ENCODE measurements at places on chromosomes 16 and 17.
A peak's percentile ranks its signal among the peaks of the same experiment; 100 is the strongest.

DNA sequence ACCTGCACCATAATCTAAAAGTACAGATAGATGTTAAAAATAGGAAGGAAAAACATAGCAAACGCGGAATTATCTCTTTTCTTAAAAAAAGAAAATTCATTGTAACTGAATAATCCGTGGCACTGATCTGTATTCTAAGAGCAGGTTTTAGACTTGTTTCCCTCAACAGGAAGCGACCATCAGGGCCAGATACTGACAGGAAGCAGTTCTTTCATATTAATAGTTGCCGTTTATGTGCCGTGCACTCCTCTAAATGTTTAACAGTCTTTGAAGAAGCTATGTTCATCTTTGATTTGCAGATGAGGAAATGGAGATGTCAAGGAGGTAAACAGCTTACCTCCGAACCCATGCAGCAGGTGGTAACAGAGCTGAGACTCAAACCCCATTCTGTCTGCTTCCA, 23.6 kb downstream of the DYNLRB2 start:
- no peak overlapping the region for H3K4me3 ChIP-seq
- H3K27me3 ChIP-seq, result peaks cover 5% of the 10 kb centered on the region
- H3K27ac ChIP-seq, result no peak overlapping the region
- H3K4me1 ChIP-seq, result peaks cover 27% of the 10 kb centered on the region
- H3K36me3 ChIP-seq, result peaks cover 8% of the 10 kb centered on the region

- no peaks in the 10 kb centered on the region for H3K36me3 ChIP-seq
- no peaks in the 10 kb centered on the region for H3K4me1 ChIP-seq
- no peak overlapping the region for H3K27ac ChIP-seq
- H3K27me3 ChIP-seq, result peaks cover 12% of the 10 kb centered on the region
- DNase-seq, result no peak
Observed at GRCh38 chr17:30021708-30022317, 80.4 kb downstream of the EFCAB5 start.

GRCh38 chr16:48409839-48410632, 24.8 kb upstream of the SIAH1 start:
- H3K4me3 ChIP-seq, result no peak overlapping the region
- no peak overlapping the region for H3K27ac ChIP-seq
- peaks cover 2% of the 10 kb centered on the region for H3K27me3 ChIP-seq
- no peak for DNase-seq
- H3K4me1 ChIP-seq, result peaks cover 3% of the 10 kb centered on the region
- no peaks in the 10 kb centered on the region for H3K36me3 ChIP-seq

DNA sequence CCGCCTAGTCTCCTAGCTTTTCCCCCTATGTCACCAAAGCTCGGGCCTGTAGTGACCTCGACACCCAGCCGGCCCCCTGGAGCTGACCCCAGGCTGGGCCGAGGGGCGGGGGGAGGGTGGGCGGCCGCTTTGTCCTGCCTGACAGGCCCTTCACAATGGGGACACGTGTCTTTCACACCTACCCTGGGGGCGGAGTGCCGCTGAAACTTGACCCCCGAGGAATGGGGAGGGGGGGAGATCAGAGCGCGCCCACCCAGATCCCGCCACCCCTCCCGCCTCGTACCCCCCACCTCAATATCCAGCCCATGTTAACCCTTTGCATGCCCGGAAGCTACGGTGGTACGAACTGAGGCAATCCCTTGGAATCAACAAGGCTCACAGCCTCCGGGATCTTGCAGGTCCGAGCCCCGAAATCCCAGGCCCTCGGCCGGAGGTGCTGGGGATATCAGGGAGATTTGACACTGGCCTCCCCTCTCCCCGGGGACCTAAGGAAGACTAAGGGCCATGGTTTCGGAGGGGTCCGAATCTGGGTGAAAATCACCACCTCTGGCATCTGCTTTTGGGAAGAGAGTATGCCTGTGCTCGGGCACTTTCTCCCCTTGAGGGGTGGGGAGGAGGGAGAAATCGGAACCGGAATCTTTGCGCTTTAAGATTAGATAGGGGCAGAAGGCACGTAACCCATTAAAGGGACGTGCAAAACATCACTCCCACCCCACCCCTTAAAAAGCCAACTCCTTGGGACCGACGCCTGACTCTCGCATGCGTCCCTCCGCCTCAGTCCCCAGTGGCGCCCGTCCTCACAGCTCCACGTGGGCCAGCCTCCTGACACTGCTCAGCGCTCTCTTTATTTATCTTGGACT, 2.6 kb downstream of the NOG start:
- H3K27ac ChIP-seq, result no peak overlapping the region
- H3K4me3 ChIP-seq, result peak overlapping the region; percentile 57
- H3K4me1 ChIP-seq, result peaks cover 20% of the 10 kb centered on the region
- DNase-seq, result no peak

- peaks cover 26% of the 10 kb centered on the region for H3K27me3 ChIP-seq
- H3K27ac ChIP-seq, result no peak overlapping the region
- no peaks in the 10 kb centered on the region for H3K4me1 ChIP-seq
- no peaks in the 10 kb centered on the region for H3K36me3 ChIP-seq
Observed at GRCh38 chr17:19262650-19263631, 25.8 kb downstream of the EPN2 start.

- no peaks in the 10 kb centered on the region for H3K36me3 ChIP-seq
- peaks cover 30% of the 10 kb centered on the region for H3K27me3 ChIP-seq
- H3K4me1 ChIP-seq, result peaks cover 12% of the 10 kb centered on the region
- no peak overlapping the region for H3K4me3 ChIP-seq
- no peak overlapping the region for H3K27ac ChIP-seq
Observed at GRCh38 chr17:15947976-15948752, 3.2 kb downstream of the ADORA2B start.

DNA sequence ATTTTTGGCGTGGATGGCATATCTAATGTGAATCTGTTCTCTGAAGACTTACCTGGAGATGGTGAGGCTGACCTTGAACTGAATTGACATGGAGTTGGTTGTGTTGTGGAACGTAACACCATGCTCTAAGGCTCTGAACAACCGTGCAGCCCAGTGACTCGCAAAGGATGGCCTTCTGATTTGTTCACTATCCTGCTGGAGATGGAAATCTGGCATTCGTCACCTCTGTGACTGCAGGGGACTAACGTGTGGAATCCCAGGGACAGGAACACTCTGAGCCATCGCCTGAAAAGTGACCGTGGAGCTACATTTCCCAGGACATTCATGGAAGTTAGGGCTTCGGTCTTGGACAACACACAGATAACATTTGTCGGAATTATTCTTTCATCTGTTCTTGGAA, 61.1 kb downstream of the BANP start:
- no peaks in the 10 kb centered on the region for H3K27me3 ChIP-seq
- DNase-seq, result no peak
- H3K36me3 ChIP-seq, result peaks cover 15% of the 10 kb centered on the region

- peaks cover 59% of the 10 kb centered on the region for H3K36me3 ChIP-seq
- no peaks in the 10 kb centered on the region for H3K27me3 ChIP-seq
- DNase-seq, result no peak
- H3K4me1 ChIP-seq, result peaks cover 56% of the 10 kb centered on the region
Observed at GRCh38 chr17:65017207-65017774, 39.2 kb downstream of the GNA13 start.

- DNase-seq, result no peak
- H3K36me3 ChIP-seq, result no peaks in the 10 kb centered on the region
- no peak overlapping the region for H3K4me3 ChIP-seq
Observed at GRCh38 chr17:54608634-54609155, 292.0 kb upstream of the TOM1L1 start.

GRCh38 chr17:46935658-46936266, 12.8 kb downstream of the GOSR2 start:
- no peak overlapping the region for H3K4me3 ChIP-seq
- H3K27ac ChIP-seq, result no peak overlapping the region
- H3K4me1 ChIP-seq, result peaks cover 7% of the 10 kb centered on the region
- no peaks in the 10 kb centered on the region for H3K27me3 ChIP-seq

DNA sequence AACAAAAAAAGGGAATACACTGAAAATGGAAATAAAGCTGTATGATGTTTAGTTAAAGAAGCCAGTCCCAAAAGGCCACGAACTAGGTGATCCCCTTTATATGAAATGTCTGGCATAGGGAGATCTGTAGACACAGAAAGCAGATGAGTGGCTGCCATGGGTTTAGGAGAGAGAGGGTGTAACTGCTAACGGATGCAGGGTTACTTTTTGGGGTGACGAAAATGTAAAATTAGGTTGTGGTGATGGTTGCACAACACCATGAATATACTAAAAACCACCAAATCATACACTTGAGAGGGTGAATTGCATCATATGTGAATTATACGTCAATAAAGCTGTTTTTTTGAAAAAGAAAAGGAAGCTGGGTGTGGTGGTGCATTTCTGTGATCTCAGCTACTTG, 99.6 kb downstream of the ADCY9 start:
- no peak overlapping the region for H3K4me3 ChIP-seq
- peaks cover 14% of the 10 kb centered on the region for H3K4me1 ChIP-seq
- no peak for DNase-seq
- no peak overlapping the region for H3K27ac ChIP-seq
- H3K27me3 ChIP-seq, result no peaks in the 10 kb centered on the region

GRCh38 chr16:86395477-86395876, 114.8 kb upstream of the FOXF1 start:
- no peaks in the 10 kb centered on the region for H3K36me3 ChIP-seq
- H3K27ac ChIP-seq, result no peak overlapping the region
- H3K4me3 ChIP-seq, result no peak overlapping the region
- H3K27me3 ChIP-seq, result no peaks in the 10 kb centered on the region
- H3K4me1 ChIP-seq, result no peaks in the 10 kb centered on the region

DNA sequence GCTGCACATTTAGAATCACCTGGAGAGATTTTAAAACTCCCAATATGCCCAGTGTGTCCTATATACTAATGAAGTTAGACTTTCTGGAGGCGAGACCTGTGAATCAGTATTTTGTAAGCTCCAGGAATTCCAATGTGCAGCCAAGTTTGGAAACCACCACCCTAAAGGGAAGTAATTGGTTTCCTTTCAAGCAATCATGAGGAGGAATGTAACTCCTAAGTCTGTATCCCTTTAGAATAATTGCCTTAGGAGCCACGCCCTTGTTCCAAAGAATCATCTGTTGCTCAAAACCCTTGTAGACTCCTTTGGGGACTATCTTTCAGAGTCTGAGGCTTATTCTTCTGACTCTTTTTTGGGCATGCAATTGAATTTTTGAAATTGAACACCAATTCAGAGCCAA, 84.4 kb downstream of the DNAH9 start:
- H3K27ac ChIP-seq, result no peak overlapping the region
- no peaks in the 10 kb centered on the region for H3K4me1 ChIP-seq
- H3K36me3 ChIP-seq, result no peaks in the 10 kb centered on the region
- no peak for DNase-seq

DNA sequence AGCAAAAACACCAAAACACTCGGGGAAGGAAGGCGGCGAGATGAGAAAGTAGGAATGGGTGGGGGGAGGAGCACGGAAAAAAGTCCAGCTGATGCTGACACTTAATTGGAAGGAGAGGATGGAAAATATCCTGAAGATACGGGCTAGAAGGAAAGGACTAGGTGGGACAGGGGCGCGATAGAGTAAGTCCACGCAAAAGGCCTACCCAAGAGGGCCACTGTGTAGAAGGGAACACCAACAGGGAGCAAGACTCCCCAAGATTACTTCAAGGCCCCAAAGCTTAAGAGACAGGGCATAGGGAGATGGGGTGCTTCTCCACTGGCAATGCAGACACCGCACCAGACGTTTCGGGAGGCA, 736 bp downstream of the APPBP2 start:
- no peaks in the 10 kb centered on the region for H3K27me3 ChIP-seq
- DNase-seq, result no peak

- H3K27ac ChIP-seq, result no peak overlapping the region
- H3K4me3 ChIP-seq, result no peak overlapping the region
- no peaks in the 10 kb centered on the region for H3K27me3 ChIP-seq
- peaks cover 13% of the 10 kb centered on the region for H3K4me1 ChIP-seq
Observed at GRCh38 chr17:50186661-50187393, 14.6 kb downstream of the COL1A1 start.
